ENCODE measurements at places on chromosomes 16 and 17.

- no peak for DNase-seq
These were observed at the start of gene CBFA2T3 for GRCh38 chr16:88977018-88977811. Gene CBFA2T3, minus strand, starts transcription at chr16:88977207. Its CDS starts 400 bp downstream, at chr16:88976807.

DNA sequence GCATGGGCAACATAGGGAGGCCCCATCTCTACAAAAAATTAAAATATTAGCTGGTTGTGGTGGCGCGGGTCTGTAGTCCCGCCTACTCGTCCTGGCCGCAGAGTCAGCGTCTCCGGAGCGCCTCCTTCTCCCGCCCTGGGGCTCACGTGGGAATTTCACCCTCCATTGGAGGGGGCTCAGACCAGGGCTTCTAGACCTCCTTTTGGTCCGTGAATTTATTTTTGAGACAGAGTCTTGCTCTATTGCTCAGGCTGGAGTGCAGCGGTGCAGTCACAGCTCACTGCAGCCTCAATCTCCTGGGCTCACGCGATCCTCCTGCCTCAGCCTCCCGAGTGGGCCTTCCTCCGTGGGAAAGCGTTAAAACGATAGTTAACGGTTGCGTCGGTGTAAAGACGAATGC, 394 bp upstream of the NME4 start:
- peak; percentile 37 for DNase-seq

DNA sequence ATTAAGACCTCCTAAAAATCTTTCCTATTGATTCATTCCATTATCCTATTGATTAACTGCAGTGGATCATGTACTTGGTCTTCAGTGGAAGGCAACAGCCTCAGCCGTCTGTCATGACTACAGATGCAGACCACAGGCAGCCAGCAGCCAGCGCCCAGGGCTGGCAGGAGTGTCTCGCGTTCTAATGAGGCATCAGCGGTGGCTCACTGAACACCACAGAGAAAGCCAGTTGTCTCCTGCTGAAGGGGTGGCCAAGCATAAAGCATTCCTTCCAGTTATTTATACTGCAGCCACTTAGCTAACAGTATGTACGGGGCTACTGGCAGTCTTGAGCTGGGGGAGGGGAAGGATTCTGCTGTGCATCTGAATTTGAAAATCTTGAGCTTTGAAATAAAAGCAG, 214.3 kb downstream of the IRX3 start:
- no peak for DNase-seq

- DNase-seq, result peak; percentile 55
These were observed 217.3 kb downstream of the RBFOX3 start for GRCh38 chr17:79393358-79394052.

DNA sequence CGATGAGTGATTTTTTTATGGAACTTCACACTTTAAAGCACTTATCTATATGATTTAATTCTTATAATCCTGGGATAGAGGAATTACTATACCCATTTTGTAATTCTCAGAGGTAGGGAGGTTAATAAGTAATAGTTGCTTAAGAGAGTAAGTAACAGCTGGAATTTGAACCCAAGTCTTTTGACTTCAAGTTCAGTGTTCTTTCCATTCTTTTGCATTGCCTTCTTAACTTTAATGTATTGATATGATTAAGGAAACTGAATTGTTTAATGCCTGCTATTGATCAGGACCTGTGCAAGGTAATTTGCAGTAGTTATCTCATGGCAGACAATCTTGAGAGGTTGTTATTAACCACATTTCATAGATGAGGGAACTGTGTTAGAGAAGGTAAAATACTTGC, 78.5 kb downstream of the TUBD1 start:
- no peak for DNase-seq

GRCh38 chr17:39965017-39965699, 2.4 kb downstream of the GSDMA start:
- DNase-seq, result no peak

DNA sequence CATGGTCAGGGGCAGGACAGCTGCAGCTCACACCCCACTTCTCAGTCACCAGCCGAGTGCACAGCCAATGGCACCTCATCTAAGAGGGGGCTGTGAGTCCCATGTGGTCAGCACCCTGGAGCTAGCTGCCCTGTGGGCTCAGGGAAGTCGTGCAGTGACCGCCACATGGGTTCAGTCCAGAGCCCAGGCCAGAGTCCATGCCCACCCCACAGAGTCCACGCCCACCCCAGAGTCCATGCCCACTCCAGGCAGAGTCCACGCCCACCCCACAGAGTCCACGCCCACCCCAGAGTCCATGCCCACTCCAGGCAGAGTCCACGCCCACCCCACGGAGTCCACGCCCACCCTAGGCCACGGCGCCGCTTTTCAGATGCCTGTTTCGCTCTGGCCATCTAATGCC, 24.1 kb downstream of the SLC7A5 start:
- no peak for DNase-seq

DNA sequence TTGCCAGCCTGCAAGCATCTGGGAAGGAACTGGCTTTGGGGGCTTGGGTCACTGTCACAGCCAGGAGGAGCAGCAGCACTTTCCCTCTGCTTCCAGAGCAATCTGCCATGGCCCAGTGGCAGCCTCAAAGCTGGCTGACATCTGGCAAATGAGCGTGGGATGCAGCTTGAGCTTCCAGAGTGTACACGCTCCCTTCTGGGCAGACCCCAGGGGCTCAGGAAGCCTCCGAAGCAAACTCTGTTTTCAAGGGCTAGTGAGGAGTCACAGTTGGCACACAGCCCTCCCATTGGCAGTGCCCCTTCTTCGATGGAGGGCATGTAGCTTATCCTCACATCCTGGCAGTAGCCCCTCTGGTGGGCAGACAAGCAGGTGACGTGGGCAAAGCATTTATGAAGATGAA, 249.6 kb downstream of the ENGASE start:
- DNase-seq, result no peak

- DNase-seq, result no peak
These were observed 4.9 kb downstream of the FOXC2 start for GRCh38 chr16:86571530-86571915.

DNA sequence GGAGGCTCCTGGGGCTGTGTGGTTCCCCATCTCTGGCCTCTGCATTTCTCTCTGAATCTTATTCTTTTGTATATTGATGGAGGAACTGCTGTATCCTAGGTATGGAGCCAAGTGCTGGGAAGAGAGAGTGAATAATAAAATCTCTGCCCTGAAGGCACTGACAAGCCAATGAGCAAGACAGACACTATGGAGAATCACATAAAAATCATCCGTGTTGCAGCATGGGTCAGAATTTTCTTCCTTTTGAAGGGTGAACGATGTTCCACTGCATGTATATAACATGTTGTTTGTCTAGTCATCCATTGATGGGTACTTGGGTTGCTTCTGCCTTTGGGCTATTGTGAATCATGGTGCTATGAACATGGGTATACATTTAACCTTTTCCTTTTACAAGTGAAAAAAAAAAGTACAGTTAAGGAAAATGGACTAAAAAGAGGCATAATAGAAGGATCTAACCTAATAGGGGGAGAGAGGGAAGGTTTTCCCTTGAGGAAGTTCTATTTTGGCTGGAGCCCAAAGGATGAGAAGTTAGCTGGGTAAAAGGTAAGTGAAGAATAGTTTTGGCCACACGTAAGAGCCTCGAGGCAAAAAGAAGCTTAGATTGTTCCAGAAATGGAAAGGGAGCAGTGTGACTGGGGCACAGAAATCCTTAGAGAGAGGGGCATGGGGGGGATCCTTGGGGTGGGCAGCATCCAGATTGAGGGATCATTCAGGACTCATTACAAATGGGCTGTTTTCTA, 32.3 kb upstream of the GNA13 start:
- no peak for DNase-seq

DNA sequence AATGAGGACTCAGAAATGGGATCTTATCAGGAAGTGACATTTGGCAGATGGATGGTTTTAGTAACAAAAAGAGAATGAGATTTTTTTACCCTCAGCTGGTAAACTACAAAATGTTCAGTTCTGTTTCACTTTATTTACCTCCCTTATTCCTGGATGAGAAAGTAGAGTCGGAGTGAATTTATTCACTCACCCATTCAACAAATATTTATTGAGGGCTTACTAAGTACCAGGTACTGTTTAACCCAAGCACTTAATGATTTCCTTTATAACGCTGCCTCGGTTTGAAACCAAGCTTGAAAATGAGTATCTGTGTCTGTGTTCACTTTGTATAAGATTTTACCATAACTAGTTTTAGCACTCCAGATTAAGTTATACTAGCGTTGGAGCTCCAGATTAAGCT, 38.1 kb downstream of the CDRT15 start:
- DNase-seq, result no peak

DNA sequence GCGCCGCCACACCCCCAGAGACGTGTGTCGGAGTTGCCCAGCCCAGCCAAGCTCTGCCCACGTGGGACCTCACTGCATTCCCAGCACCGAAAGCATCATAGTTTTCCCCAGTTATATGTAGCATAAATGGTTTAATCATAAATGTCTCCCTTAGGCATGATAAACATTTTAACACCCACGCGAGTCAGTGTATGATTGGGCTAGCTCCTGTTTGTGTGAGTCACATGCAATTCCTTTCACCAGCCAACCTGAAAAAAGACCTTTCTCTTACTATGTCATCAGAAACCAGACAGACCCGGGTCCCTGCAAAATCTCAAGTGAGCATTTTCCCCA, 9.2 kb downstream of the TAF1C start:
- DNase-seq, result no peak

DNA sequence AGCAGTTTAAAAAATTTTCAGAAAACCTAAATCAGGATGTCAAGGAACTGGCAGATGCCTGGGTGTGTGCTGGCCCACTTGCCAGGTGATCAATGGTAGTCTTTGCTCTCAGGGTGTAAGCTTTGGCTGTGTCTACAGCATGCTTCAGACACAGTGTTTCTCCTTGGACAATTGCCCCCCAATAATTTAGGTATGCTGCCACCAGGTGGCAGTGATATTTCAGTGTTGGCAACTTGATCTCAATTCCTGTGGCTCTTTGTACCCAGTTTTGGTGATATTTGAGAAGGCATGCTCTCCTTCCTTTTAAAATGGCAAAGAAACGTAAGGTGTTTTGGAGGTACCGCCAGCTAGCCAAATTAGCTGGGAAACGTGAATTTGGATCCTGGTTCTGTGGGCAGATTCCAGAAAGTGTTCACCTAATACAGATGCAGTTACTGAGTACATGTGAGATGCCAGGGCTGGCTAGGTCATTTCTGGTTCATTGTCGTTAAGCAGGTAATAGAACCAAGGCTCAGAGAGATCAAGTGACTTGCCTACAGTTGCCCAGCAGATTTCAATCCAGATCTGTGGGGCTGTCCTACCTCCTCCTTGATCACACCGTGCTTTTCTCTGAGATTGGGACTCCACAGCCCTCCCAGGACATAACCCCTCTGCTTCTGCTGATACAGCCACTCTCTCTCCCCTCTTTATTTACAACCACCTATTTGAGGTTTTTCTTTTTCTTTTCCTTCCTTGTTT, 155.6 kb upstream of the PLCG2 start:
- no peak for DNase-seq

- no peak for DNase-seq
These were observed at the start of gene TMEM88 for GRCh38 chr17:7854851-7855659. Gene TMEM88, plus strand, starts transcription at chr17:7855066. Its CDS starts 9 bp downstream, at chr17:7855075.

DNA sequence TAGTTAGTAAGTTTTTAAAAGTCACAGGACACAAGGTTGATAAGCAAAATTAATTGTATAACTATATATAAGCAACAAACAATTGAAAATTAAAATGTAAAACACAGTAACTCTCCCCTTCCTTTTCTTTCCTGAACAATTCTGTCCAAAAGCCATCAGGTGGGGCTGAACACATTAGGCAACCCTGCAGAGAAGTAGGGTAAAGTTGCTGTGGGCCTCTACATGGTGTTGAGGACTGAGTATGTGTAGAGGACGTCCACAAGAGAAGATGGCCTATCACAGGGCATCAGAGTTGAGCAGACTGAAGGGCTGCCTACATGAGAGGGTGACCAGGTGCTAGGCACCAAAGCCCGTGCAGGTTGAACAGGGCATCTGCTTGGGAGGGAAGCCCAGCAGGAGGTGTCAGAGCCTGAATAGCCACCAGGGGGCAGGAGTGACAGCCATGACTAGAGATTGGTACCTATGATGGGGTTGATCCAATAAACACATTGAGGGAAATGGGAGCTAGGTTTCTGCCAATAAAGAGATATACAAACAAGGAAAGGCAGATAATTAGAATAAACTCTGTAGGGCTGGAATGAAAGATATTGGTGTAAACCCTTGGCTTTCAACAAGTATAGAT, 415.1 kb downstream of the NPIPA8 start:
- no peak for DNase-seq

DNA sequence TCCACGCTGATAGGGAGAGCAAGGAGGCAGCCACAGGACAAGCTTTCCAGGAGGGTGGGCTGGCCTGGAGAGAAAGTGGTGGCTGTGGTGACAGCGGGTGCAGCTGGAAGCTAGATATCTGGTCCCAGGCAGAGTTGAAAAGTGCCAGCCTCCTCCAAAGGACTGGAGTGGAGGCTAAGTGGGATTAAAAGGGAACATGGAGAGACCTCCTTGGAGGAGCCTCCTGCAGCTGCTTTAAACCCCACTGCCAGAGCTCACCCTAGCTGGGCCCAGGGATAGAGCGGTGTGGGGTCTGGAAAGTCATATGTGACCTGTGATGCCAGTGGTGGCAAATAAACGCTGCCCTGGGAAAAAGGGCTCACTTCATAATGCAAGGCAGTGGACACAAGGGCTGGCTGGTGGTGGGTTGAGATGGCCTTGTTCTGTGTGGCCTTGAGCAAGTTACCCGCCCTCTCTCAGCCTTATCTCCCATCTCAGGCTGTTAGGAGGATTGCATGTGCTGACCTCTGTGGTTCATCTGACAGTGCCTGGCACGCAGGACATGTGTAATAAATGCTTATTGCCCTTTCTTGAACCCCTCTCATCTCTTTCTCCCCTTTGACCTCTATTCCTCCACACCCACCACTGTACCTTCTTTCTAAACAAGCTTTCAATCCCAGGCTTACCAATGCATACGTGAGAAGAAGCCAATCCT, 61.0 kb upstream of the LGALS9 start:
- no peak for DNase-seq

DNA sequence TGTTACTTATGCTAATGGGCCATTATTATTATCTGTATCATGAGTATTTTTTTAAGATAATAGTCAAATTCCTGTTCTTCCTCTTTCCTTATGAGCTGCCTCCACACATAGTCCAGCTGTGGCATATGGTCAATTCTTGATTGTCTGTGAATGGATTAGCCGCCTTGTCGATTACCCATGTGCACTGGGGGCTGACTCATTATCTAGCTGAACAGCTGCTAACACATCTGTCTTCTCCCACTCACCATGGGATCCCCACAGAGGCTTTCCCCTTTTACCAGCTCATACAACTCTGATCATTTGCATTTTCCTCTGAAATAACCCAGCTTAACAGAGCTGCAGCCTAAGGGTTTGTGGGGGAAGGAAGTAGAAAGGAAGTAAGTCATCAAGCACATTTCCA, 915.0 kb downstream of the CDH11 start:
- no peak for DNase-seq

DNA sequence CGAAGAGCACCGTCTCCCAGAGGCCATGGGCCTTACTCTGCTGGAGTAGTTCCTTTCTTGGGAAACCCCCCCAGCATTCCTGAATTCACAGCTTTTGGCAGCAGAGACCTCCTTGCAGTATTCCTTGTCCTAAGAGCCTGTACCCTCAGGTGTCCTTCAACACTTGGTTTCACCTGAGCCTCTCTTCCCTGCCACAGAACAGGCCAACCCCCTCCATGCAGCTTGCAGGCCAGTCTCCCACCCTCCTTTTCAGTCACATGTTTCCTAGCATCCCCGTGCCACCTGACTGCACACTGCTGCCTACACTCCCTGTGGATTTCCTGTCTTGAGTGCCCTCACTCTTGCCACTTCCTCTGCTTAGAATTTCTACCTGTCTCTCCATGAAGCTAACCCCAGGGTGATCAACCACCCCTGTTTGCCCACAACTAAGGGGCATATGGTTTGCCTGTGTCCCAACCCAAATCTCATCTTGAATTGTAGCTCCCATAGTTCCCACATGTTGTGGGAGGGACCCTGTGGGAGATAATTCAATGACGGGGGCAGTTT, 65.5 kb downstream of the DYNLRB2 start:
- DNase-seq, result no peak

GRCh38 chr17:62876673-62877405, 68.7 kb upstream of the MARCHF10 start:
- no peak for DNase-seq

All from amygdala (tissue), 56 donors.